HTR-8/SVneo (cell line): ENCODE measurements at places on chromosomes 3 and 15.

- DNase-seq, result no peak
Measured at GRCh38 chr3:96776818-96777217, 37.6 kb upstream of the EPHA6 start.

GRCh38 chr3:43128464-43128863, 22.6 kb upstream of the POMGNT2 start:
- no peak for DNase-seq

GRCh38 chr3:127865941-127866340, 43.6 kb upstream of the MGLL start:
- peak; percentile 50 for DNase-seq

- no peak for DNase-seq
Measured at GRCh38 chr3:118277814-118278213, 756.8 kb downstream of the IGSF11 start.

- DNase-seq, result no peak
Measured at GRCh38 chr3:139548801-139549200, 9.3 kb upstream of the RBP1 start.

DNA sequence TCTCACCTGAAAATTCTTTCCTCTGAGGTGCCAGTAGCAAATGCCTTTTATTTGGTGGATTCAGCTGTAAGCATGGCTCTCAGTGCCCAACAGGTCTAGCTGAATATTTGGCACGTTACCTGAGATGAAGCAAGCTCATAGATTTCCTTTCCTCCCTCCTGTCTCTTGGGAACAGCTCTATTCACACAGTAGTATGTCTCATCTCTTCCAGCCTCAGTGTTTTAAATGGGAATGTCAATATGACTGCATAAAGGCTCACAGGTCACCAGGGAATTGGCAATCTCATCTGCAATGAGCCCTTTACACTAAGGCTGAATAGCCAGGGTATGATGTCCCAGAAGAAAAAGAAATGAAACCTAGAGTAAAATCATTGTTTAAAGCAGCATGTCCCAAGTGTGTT, 733.5 kb downstream of the NTRK3 start:
- DNase-seq, result no peak

DNA sequence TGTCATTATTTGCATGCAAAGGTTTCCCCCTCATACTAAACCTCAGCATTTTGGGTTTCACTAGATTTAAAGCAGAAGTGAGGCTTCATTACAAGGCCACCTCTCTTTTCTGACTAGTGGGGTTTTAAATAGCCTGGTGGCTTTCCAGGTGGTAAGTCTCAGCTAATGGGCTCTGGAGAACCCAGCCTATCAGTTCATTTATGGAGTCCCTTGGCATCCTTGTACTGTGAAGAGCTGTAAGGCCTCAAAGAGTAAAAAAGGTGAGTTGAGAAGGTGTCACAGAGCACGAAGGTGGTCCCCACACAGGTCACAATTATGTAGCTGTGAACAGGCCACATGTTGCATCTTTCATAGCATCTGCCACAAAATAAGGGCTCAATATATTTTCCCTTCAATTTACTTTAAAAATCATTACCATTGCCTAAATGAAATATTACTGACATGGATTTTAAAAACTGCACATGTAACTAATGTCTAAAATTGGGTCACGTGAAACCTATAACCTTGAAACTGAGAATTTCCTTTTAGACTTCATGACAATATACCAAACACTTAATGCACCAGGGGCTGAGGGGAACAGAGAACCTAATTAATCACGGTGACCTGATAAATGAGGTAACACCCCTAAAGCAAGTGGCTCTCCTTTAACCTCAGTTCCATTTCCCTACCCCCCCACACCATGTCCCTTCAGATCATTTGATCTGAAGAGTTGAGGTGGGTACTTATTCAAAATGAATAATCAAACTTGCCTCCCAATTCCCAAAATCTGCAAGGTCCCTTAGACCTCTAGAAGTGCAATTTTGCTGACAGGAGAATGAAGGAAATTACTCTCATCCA, 1.3 kb downstream of the NGLY1 start:
- DNase-seq, result no peak
